Stimulated activated CD8-positive, alpha-beta memory T cell treated with anti-CD3 and anti-CD28 coated beads, Interleukin-12 subunit alpha, Interleukin-12 subunit beta, amount 100 ng/mL, for 4 hours (primary cell): ENCODE measurements at places on chromosomes 6 and 20.

GRCh38 chr6:111987295-111987694 is 66.6 kb upstream of the CCN6 start:
- DNase-seq: no peak

GRCh38 chr6:18277237-18278006 is 13.1 kb upstream of the DEK start:
- DNase-seq: no peak

- DNase-seq: no peak
Observed at GRCh38 chr6:16719488-16719887, 41.8 kb downstream of the ATXN1 start.

GRCh38 chr6:51200676-51201075 is 382.0 kb downstream of the TFAP2B start:
- DNase-seq: no peak

- DNase-seq: no peak
Observed at GRCh38 chr6:6328451-6328850, 8.0 kb upstream of the F13A1 start.

GRCh38 chr20:37526839-37527637 is 638 bp downstream of the BLCAP start:
- DNase-seq: no peak

- DNase-seq: no peak
Observed at GRCh38 chr6:168725802-168726201, 284.8 kb downstream of the SMOC2 start.

- DNase-seq: no peak
Observed at GRCh38 chr6:169568314-169569087, 133.3 kb downstream of the WDR27 start.

- no peak for DNase-seq
Observed at GRCh38 chr6:121688974-121689373, 253.5 kb downstream of the GJA1 start.

DNA sequence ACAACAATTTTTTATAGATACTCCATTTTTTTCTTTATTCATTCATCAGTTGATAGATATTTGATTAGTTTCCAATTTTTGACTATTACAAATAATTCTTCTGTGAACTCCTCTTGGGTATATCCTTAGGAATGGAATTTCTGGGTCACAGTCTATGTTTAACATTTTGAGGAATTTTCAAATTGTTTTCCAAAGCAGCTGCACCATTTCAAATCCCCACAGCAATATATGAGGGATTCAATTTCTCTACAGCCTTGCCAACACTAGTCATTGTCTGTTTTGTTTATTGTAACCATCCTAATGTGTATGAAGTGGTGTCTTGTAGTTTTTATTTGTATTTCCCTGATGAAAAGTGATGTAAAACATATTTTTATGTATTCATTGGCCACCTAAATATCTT is 320.3 kb upstream of the DEFB112 start:
- no peak for DNase-seq

GRCh38 chr6:140360651-140361050 is 986.2 kb upstream of the CITED2 start:
- no peak for DNase-seq

DNA sequence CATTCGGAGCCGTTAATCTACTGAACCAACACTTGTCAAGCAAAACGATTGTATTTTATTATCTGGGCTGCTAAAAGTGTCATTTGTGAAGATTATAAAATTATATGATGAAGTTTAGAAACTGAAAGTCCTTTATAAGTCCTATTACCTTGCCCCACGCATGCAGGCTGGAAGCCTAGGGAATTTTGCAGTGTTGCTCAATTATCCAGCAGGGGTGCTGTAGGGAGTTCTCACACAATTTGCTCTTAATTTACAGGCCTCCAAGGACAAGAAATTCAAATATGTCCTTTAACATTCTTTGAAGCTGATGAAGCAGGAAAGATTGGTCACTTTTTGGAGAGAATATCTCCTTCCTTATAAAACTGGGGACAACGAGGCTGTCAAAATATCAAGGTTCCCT is 368.9 kb downstream of the LMBRD1 start:
- DNase-seq: no peak

DNA sequence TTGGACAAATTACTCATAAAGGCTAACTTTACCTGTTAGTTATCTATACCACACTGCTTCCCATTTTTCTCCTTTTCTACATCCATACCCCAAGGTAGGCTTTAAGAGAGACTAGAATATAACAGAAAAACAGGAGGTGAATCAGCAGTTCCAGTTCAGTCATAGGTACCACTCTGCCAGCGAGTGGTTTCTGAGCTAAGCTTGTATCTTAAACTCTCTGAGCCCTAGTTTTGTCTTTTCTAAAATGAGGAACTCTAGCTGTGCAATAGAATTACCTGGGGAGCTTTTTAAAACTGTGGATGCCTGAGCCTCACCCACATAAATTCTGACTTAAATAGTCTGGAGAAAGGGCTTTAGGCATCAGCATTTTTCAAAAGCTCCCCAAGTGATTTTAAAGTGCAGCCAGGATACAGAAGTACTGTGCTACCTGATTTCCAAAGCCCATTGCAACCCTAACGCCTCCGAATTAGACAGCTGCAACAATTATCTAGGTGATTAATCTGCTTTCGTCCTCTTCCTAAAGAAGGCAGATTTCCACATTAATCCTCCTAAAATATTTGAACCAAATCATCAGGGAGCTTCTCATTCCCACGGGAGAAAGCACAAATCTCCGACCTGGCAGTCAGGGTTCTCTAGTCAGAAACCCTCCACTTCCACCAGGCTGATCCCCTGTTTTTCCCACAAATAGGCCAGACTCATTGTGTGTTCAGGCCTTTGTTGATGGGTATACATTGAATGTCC is 37.4 kb upstream of the RPL7L1 start:
- DNase-seq: no peak

GRCh38 chr20:8523684-8524083 is 391.6 kb downstream of the PLCB1 start:
- no peak for DNase-seq

GRCh38 chr6:33634946-33635345 is 13.8 kb downstream of the ITPR3 start:
- no peak for DNase-seq

DNA sequence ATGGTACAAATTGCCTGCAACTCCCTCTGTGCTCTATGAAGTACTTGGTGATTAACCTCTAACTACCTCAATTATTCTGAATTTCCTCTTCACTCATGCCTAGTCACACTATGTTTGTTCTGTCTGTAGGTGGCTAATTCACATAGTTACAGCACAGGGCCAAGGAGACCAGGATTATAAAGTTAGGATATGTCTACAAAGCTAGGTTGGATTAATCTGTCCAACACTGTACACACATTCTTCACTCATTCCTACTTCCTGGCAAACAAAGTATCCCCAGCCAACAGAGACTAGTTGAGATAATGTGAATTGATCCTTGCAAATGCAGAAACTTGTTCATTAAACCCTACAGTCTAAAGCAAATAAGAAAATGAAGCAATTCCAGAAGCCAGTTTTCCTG is 269.8 kb downstream of the HACE1 start:
- no peak for DNase-seq

DNA sequence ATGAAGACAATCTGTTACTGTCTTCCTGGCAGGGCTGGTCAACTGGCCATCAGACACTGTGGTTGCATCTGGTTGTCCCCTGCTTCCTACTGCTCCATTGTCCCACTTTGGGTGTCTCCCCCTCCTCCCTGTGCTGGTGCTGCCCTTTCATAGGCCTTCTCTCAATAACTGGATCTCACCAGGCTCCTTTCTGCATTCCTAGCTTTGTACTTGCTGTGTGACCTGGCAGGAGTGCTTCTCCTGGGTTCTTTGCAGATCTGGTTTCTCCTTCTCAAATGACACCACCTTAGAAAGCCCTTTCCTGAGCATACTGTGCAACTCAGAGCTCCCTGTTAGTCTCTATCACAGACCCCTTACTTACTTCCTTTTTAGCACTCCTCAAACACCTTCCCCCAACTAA is 223.0 kb downstream of the BCKDHB start:
- DNase-seq: no peak

DNA sequence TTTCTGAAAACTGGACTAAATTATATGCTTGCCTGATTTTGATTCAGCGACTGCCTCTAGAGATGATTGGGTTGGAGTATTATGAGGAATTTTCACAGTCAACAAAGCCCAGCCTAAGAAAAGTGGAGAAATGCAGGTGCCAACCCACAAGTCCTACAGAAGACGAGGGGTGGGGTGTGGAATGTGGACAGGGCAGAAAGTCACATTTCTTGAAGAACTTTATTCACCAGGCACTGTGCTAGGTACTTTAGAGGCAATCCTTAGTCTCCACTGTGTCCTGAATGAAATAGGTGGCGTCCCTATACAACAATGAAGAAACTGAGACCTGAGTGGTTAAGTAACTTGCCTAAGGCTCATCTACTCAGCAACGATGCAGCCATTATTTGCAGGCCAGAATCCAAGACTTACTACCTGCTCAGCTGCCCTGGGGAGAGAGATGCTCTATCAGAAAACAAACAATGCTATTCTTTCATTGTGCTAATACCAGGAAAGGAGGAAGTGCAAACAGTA is 106.3 kb downstream of the RNF144B start:
- DNase-seq: no peak

- DNase-seq: no peak
Observed at GRCh38 chr6:18347866-18348265, 39.3 kb upstream of the RNF144B start.

DNA sequence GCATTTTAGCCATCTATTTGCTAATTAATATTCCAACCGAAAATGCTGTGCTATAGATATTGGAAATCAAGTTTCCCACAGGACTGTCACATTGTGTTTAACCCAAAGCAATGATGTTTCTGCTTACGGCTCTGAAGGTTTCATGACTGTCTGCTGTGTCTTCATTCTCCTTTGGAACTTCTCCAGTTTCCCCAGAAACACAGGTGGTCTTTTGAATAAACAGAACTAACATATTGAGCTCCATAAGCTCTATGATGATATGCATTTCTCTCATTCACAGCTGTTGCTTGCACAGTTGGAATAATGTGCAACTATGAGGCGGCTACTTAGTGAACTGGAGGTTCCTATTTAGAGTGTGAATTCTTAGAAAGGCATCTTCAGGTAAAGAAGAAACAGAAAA is 266.0 kb upstream of the ID4 start:
- no peak for DNase-seq

DNA sequence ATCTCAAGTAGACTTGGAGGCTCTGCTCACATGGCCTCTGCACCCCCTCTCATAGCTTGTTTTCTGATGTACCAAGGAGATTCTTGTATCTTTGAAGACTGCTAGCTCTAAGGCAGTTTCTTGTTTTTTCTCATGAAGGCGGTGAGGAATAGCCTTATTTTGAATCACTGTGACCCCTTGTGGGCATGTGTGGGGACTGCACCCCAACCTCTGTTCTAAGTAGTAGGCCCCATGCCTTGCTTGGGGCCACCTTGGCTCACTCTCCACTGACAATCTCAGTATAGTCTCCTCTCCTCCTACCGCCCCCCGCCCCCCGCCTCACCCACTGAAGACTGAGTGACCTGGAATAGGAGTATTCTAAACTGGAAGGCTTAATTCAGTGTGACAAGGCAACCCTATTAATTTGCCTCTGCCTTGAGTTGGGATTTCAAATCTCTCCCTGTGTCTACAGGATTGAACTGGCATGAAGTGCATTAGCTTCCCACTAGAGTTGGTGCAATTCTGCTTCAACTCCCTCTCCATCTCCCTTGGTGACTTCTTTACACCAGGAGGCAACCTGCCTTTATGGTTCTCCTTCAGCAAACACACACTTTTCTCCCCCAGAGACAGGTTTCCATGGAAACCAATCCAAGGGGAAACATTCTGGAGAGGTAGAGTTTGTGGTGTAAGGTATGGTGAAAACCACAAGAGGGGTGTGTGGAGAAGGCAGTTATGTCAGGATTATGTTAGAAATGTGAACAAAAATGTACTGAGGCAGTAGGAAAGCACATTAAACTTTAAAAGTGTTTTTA is 75.4 kb upstream of the ECI2 start:
- DNase-seq: peak; percentile 21

DNA sequence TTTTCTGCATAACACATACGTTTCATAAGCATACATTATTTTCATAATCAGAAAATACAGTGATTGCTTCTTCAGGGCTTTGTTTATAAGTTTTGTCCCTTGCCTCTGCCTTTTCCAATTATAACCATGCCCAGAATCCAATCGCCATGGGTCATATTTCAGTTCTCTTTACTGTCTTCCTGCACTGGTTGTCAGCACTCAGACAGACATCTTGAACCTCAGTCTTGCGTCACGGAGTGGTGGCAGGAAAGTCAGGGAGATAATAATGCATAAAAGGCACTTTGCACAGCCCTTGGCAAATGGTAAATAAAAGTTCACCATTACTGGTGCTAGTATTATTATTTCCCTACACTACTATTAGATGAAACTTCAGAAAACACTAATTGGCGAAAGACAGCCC is 7.2 kb downstream of the KIF16B start:
- DNase-seq: no peak

DNA sequence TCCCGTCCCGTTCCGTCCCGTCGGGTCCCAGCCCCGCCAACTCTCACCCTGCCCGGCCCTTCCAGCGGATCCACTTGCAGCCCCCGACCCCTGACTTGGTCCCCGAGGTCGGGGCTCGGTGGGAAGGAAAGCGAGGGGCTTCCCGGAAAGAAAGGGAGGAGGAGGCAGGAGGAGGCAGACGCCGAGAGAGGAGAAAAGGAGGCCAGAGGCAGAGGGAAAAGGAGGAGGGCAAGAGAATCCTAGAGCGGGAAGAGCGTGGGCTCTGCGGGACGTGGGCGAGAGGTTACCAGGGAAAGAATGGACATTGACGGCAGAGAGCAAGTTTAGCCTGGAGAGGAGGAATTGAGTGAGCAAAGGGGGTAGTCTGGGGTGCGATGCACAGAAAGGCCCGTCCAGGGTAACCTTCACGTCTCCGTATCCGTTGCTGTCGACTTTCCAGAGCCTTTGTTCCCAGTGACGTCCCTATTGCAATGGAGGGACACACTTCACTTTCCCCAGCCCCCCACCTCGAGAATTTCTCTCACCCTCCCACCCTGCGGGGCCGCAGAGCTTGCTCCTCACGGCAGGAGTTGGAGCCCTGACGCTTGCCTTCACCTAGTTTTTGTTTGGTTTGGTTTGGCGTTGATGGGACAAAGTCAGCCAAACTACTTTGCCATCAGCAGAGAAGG is 477 bp upstream of the MOXD1 start:
- no peak for DNase-seq

DNA sequence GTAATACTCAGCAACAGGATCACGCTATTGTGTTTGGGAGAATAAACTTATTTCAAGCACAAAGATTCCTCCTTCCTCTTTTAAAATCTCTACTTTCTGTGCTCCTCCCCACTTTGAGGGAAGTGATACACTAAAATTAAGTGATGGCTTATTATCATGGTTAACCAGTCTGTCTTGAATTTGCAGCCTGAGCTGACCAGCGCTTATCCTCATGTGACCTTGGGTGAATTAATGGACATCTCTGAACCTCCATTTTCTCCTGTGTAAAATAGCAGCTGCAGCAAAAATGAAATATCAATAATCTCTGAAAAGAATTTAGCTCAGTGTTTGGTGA is 222.6 kb downstream of the BCAS1 start:
- DNase-seq: no peak

- no peak for DNase-seq
Observed at GRCh38 chr6:118152524-118152923, 245.5 kb downstream of the SLC35F1 start.
